Stimulated activated naive CD8-positive, alpha-beta T cell treated with anti-CD3 and anti-CD28 coated beads, Interleukin-15, Interleukin-2, amounts not matched to agents 100 U/mL and 50 U/mL, for 24 hours (primary cell): ENCODE measurements at places on chromosomes 7 and 10.

- no peak for DNase-seq
Observed at GRCh38 chr7:151384776-151385625, 24.8 kb downstream of the WDR86 start.

- no peak for DNase-seq
Observed at GRCh38 chr10:29257106-29257783, 31.6 kb upstream of the LYZL1 start.

DNA sequence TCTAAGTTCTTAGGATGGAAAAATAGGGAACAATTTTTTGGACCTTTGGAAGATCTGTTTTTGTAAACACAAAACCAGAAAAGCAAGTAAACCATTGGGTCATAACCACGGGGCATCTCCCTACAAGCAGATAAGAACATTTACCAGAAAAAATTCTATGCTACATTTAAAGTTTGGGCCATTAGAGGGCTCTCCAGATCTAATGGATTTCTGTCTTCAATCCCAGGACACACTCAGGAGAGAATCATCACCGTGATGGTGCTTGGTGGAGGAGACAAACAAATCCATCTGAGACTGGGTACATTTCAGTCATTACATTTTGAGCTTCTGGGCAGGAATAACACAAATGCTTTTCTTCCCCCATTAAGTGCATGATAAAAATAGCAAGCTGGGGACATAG lies 178.4 kb upstream of the TARP start:
- no peak for DNase-seq

DNA sequence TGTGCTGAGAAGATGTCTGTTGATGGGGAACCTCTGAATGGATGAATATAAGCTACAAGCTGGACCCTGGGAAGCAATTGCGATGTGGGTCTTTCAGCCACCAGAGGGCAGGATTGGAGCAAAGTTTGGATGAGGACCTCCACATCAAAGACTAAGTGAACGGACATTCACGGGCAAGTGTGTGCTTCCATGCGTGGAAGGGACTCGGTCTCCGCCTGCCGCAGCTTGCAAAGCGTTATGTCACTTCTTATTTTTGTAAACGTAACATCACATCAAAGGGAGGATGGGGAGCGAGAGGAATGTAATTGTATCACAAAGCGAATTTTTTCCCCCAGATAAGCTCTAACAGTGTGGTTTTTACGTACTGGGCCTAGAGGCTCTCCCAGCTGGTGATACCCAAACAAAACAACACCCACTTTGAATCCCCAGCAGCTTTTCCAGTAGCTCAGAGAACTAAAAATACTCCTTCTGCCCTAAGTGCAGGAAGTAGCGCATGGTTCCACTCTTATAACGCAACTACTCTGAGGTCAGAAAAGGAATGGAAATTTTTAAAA lies 65.0 kb downstream of the VWA2 start:
- peak; percentile 84 for DNase-seq

GRCh38 chr7:128740996-128741395 lies 1.8 kb downstream of the CALU start:
- no peak for DNase-seq

- no peak for DNase-seq
Observed at GRCh38 chr7:51290304-51290637, 26.3 kb downstream of the COBL start.

- no peak for DNase-seq
Observed at GRCh38 chr10:21157664-21158063, 260.6 kb upstream of the NEBL start.
